Neural crest cell (in vitro differentiated cells): ENCODE measurements at places on chromosomes 16 and 17. TPM values are rescaled to one million over a fixed set of nuclear protein-coding genes. Genes with fewer than 3 reads are reported as not detected.
A peak's percentile ranks its signal among the peaks of the same experiment; 100 is the strongest.

DNA sequence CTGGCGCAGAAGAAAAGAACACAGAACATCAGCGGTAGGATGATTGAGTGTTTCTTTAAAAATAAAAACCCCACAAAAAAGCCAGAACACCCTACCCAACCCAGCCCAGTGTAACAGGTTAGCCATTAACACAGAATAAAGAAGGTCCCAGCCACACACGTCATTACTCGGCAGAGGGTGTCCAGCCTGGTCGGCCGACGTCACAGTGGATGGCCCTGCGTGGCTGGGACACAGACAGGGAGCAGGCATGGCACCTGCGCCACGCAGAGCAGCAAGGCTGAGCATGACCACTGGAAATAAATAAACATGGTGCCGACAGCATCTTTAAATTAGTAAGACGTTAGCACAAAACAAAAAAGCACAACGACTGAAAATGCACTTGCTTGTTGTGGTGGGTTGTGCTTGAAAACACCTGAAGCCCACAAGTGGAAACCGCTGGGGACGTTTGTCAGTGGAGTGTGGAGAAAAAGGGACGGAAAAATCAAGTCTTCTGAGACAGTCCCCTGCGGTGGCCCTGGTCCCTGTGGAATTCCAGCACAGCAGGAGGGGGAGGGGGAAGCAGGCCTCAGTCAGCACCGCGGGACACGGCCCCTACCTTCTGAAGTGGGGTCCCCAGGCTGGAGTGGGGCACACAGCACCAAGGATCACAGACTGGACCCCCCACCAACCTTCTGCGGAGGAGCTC, 39.2 kb downstream of the SLC7A5 start:
- no peak for DNase-seq

GRCh38 chr17:56929362-56929969, 15.6 kb upstream of the TRIM25 start:
- DNase-seq = no peak

GRCh38 chr17:81101614-81102306, 63.5 kb upstream of the PVALEF start:
- peak; percentile 97 for DNase-seq

- no peak for DNase-seq
Observed at GRCh38 chr16:80875616-80876015, 71.2 kb upstream of the CDYL2 start.

GRCh38 chr17:29677221-29677791, 54.6 kb upstream of the CORO6 start:
- no peak for DNase-seq

DNA sequence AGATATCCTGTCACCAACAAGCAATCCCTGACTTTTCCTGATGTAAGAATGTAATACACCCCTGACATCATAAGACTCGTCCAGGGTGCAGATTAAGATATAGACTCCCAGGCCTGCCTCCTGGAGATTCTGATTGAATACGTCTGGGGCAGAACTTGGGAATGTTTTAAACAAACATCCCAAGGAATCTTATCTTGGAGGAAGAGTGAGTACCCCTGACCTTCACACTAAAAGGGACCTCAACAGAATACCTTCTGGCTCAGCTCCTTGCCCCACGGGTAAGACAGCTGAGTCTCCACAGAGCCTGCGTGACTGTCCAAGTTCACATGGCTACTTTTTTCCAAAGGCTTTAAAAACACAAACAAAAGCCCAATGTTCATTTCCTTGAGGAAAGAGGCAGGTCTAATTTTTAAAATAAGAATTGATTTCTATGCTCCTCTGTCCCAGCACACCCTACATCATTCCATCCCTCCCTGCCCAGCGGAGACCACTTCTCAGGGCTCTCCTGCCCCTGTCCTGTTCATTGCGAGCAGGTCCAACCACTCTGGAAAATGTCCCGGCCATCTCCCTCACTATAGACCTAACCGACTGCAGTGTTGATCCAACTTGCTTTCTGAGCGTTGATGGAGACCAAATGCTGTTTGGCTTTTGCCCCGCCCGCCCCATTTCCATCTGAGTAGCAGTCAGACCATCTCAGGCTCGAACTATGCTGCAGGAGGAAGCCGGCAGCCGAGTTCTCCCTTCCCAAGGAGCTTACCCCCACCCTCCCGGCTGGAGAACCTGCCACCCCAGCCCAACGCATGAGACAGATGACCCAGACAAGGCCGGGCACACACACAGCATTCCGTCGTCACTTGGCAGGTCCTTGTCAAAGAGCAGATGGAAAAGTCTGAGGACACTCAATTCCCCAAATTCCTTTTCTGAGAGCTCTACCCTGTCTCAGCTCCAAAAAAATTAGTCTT, 44.1 kb upstream of the MYH10 start:
- no peak for DNase-seq

TSNAXIP1 gene
- total RNA-seq = 6.6 and 7.5 TPM in 2 replicates

ZSWIM7 gene
- total RNA-seq = 39.0 and 41.9 TPM in 2 replicates

KRT12 gene
- total RNA-seq = not detected in 2 replicates
